Amygdala (tissue), 56 donors: ENCODE measurements at places on chromosomes 5 and 9.

DNA sequence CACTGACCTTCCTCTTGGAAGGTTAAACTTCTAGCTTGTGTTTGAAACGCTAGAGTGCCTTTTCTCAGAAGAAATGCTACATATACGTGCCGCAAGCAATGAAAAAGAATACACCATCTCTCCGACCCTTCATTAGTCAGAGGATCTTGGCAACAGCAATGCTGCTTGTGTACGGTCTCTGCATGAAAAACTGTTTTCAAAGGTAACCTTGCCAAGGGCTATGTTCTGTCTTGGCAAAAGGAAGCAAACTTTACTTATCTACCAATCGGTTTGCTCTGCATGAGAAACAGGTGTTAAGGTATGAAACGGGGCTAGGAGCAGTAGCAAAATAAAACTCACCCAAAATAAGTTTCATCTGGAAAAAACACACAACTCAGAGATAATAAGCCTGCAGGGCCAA lies 297.8 kb downstream of the FBXL17 start:
- no peak for DNase-seq

DNA sequence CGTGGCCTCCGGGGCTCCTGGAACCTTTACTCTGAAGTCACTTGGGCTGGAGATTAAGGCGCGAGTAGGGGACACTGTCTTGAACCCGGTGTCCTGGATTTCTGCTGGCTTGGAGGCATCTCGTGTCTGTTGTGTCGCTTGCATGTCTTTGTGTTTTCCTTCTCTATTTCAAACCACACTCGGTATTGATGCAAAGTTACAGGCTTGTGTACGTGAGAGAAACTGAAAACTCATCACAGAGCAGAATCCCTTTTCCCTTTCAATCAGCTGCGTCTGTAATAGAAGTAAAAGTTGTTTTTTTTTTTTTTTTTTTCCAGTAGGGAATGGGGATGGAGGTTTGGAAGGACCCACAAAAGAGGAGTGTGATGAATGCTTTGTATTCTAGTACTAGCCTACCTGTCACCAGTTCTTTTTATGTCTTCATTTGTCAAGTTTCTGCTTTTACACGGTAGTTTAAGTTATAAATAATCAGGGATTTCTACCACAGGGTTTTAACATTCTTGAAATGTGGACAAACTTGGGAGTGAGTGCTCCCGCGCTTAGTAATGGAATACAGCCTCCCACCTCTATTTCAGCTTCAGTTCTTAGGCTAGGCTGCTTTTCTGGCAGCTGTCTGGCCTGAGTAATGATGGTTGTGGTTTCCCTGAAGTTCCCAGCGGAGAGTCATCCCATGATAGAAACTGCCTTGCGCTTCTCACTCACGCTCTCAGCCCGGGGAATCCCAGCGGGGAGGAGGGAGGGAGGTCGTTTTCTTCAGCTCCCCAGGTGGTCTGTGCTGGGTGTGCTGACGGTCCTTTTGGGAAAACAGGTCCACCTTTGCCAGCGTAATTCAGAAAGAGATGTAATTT lies 763 bp downstream of the TJP2 start:
- DNase-seq, result no peak

- DNase-seq, result no peak
Measured at GRCh38 chr5:97888439-97888838, 705.4 kb upstream of the RIOK2 start.

DNA sequence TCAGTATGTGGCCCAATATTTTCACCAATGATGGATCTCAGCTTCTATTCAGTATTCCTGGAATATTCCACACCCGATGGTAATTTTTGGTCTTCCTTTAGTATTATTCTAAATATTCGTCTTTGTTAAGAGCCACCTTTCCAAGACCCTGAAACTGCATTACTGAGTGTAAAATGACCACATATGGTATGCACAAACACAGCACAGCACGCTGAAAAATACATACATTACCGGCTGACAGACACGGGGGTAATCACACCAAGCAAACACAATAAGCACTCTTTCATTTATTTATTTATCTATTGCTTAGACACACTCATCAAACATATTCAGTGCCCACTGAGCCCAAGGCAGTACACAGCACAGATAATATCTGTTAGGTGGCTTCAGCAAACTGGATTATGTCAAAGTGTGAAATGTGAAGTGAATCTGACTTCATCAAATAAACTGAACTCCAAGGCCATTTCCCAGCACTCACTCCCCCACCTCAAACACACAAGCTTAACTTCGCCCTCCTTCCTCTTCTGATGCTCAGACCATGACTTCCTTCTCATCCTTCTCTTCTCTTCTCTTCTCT lies 1637.8 kb upstream of the C9orf72 start:
- DNase-seq, result no peak

DNA sequence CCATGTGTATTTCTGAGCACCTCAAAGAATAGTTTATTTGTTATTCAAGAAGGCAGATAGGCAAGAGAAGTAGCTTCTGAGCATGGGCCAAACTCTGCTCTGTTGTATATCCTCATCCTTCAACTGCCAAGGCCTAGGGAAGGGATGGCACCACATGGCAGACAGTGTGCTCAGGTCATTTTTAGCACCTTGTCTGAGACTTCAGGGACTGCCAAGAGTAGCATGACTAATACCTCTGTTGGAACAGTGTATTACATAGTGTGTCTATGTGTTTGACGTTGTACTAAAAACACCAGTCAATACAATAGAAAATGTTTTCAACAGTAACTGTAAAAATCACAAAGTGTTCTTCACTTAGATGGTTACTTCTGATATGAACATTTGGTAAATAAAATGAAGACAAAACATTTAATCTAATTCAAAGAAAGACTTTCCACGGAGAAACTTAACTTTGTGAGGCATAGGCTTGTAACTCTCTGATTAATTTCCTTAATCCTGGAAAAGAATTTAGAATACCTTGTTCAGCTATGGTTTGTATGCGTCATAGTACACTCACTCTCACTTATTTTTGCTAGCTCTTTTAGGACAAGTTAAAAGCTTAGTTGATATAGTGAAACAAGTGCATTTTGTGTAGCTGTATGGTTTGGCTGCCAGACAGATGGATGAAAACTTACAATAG lies 318.4 kb upstream of the RIOK2 start:
- DNase-seq, result no peak
